ENCODE measurements at places on chromosomes 4 and X.

GRCh38 chr4:10183462-10183861 is 66.9 kb upstream of the WDR1 start:
- DNase-seq: no peak

DNA sequence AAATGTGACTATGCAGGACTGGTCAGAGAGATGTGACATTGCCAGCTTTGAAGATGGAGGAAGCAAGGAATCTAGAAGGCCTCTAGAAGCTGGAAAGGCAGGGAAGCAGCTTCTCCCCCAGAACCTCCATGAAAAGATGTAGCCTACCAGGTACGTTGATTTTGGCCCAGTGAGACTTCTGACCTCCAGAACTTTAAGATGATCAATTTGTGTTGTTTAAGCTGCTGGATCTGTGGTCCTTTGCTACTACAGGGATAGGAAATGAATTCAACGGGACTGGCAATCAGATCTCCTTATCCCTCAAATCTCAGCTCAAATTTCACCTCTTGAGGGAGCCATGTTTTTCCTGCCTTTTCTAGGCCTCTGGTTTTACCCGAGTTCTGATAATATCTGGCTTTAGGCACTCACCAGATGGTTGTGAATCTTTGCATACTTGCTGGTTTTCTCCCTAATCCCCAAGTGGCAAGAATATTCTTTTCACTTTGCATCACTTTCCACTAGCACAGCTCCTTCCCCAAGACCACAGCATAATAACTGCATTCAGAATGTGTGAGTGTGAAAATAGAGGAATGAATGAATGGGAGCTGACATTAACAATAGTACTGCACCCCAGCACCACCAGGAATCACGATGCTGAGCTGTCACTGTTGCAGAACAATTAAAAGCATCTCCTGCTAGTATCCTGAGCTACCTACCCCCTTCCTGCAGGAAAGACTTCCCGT is 25.5 kb upstream of the TMSB4X start:
- no peak for DNase-seq

GRCh38 chr4:48653217-48654014 is 126.7 kb downstream of the FRYL start:
- DNase-seq: no peak

DNA sequence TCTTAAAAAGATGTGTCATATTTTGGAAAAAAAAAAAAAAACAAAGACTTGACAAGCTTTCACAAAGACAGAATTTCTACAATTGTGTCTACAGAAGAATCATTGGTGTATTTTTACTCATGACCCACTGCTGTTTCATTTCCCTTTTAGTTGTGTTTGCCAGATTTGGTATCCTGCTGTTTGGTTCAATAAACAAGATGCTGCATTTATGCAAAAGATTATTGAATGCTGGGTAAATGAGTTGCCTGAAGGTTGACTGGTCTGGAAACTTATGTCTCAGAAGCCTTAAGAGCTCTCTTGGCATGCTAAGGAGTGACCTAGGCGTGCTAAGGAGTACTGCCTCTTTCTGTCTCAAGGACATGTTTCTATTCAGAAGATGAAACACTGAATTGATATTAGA is 64.9 kb upstream of the NPY2R start:
- DNase-seq: no peak

GRCh38 chr4:14726877-14727361 is 275.4 kb upstream of the CPEB2 start:
- no peak for DNase-seq

- DNase-seq: no peak
Measured at GRCh38 chr4:88014386-88014905, 7.0 kb downstream of the PKD2 start.

DNA sequence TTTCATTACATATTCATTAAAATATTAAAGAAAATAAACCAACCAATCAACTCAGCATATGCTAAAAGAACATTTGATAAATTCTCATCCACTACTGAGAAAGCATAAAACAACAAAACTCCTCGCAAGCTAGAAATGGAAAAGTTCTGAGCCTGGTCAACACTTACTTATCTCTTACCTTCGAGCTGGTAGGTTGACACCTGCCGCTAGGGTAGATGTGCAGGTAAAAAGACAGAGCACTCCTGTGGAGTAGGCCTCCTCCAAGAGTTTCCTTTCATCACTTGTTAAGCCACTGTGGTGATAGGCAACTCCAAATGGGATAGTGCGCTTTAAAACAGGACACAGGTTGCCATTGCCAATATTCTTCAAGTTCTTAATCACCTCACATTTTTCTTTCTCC is 18.9 kb downstream of the HELQ start:
- no peak for DNase-seq

DNA sequence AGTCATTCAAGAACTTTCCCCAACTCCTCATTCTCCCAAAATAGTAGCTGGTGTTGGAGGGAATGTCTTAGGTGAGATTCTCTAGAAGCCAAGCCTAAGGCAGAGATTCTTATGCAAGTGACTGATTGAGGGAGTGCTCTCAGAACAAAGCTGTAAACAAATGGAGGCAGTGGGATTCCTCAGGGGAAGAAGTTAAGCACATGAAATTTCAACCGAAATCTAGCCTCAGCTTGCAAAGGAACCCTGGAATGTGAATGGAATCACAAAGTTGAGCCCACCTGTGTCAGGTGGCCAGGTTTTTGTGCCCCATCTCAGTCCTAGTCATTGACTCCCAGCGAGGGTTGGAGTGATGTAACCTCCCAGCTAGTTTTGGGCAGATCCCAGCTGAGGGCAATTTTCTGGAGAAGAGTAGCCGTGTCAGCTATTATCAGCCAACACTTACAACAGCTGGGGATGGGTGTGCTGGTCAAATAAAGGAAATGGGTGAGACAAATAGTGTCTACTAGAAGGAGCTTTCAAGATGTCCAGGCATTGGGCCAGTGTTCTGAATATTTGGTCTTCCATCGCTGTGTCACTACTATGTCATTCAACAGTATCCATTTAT is 29.7 kb upstream of the FGF2 start:
- no peak for DNase-seq

- DNase-seq: no peak
Measured at GRCh38 chr4:115790812-115791211, 677.4 kb upstream of the NDST4 start.

DNA sequence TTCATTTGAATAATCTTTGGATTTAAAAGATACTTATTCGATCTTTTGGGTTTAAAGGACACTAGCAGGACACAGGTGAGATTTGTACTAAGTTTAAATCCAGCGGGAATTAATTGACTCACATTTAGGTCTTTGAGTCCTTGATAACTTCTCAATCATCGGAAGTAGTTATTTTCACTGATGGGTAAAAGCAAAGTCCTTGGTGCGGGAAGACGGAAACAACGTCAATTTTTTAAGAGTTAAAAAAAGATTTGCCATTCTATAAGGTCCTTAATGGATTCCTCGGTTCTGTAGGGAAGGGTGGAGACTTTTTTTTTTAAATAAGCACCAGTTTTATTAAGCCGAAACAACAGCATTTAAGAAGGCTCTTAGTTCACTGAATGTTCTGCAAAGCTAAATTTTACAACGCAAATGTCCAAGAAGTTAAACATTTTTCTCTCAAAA is 2.9 kb downstream of the TMSB4X start:
- no peak for DNase-seq

- DNase-seq: no peak
Measured at GRCh38 chr4:186570193-186570996, 15.0 kb upstream of the MTNR1A start.

DNA sequence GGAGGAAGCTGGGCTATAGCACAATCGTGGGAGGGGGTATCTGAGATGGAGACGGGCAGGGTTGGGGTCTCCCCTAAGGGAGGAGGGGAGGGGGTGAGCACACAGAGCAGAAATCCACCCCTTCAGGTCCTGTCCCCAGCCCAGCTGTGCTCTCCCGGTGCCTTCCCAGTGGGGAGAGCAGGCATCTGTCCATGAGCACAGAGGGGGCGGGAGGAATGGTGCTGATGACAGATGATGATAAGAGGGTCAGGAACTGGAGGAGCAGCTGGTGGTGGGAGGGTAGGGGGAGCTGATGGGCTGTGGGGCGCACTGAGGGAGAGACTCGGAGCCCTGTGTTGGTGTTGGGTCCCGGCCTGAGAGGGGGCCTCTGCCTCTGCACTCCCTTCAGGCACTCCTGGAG is 8.6 kb downstream of the ATP2B3 start:
- no peak for DNase-seq

GRCh38 chr4:951594-952468 is 19.6 kb downstream of the TMEM175 start:
- DNase-seq: no peak

DNA sequence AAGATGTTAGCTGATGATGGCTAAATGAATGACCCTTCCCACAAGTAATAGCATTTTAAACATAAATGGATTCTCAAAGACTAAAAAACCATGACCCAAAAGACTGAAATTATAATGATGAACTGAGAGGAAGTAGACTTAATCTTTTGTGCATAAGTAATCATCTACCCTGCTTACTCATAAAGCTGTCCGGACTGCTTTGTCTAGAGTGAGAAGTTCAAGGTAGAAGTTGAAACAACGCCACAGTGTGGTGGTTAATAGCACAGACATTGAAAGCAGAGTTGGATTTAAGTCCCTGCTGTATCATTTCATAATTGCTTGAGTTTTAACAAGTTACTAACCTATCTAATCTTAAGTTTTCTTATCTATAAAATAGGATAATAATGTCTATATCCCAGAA is 346.6 kb downstream of the CENPC start:
- DNase-seq: no peak

All from vagina (tissue), 2 donors.